ENCODE measurements at places on chromosomes 1 and 21.

- no peak for DNase-seq
These were observed 1010.3 kb downstream of the AMY1C start for GRCh38 chr1:104760017-104760416.

DNA sequence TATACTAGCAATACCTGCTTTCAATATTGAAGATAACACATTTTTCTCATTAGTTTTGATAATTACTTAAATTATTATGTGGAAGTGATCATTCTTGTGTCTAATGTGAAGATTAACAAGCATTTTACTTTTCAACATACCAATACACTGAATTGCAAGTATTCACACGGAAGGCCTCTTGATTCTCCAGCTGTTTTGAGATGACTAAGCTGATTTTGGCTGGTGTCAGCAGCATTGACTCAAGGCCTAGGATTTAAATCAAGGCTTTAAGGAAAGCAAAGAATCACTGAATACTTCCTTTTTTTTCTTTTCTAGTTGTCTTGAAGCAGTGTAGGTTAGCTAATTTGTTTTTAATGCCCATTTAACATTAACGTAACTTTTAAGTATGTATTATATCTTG is 373.7 kb downstream of the SRGAP2C start:
- DNase-seq = no peak

DNA sequence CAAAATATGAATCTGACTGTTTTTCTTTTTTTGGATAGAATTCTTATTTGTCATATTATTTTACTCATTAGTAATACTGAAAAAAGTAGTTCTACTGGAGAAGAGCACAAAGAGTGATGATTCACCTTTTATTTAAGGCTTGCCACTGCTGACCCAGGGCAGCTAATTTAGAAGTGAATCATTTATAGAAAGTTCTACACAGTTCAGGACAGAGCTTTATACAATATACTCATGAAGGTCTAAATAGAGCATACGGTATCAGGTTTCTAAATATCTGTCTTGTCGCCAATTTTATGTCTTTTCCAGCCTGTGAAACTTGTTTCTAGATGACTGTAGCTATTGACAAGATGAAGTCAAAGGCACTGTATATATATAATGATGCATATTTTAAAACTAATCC is 25.0 kb downstream of the GIPC2 start:
- DNase-seq = no peak

- DNase-seq = no peak
These were observed 116.1 kb upstream of the GORAB start for GRCh38 chr1:170415710-170416372.
